ENCODE measurements at places on chromosomes 1 and 21.

GRCh38 chr21:46284077-46284644 lies 1.2 kb downstream of the MCM3AP start:
- DNase-seq: no peak

DNA sequence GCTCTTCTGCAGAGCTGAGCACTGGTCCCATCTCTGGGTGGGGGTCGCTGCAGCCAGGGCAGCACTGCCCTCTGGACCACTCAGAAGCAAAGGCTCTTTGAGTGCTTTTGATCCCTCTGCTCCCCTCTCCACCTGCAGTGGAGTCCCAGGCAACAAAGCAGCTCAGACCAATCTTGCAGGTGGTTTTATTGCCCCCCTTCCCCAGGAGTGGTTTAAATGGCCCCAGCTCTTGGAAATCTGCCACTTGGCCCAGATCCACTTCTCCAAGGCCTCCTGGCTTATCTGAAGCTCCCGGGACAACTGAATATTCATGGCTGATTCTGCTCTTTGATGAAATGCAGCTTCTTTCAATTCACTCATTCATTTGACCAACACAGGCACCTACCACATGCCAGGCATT lies 2.7 kb downstream of the STUM start:
- no peak for DNase-seq

DNA sequence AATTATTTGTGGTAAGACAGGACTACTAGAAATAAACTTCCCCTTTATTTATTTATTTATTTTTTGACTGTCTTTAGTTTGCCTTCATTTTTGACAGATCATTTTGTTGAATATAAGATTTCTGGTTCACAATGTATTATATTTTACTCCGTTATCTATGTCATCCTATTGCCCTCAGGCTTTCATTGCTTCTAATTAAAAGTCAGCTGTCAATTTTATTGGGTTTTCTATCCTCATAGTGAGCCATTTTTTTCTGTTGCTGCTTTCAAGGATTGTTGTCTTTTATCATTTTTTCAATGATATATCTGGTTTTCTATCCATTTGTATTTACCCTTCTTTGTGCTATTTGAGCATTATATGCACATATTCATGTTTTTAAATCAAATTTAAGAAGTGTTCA lies 866.2 kb downstream of the LRRIQ3 start:
- DNase-seq: no peak

DNA sequence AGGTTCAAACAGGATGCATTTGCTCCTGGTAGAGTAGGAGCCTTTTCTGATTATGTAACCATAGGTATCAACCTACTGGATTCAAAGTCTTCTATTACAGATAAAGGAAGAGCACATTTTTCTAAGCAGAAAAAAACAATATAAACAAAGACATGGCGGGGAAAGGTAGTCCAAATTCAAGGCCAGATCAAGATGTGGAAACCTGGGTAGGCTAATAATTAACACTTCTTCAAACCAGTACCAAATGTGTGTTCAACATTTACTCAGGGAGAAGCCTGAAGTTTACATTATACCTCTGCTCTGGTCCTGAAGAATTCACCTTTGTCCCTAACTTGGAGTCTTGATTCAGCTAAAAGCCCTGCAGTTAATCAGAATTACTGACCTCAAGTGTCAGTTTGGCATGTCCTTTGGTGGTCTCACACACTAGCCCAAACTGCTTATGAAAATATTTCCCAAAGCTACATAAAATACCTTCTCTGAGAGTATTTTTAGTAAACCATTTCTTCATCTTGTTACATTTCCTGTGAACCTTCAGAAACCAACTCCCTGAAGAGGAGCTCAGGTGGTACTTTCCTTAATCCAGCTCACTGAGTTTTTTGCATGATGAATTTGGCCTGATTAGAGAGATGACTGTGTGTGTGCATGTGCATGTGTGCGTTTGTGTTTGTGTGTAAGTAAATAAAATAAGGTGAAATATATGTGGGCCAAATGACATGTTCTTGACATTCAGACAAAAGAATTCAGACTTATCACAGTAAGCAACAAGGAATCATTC lies 70.2 kb downstream of the TOR3A start:
- no peak for DNase-seq

GRCh38 chr1:42844592-42845140 lies 1.7 kb upstream of the ZNF691 start:
- no peak for DNase-seq

DNA sequence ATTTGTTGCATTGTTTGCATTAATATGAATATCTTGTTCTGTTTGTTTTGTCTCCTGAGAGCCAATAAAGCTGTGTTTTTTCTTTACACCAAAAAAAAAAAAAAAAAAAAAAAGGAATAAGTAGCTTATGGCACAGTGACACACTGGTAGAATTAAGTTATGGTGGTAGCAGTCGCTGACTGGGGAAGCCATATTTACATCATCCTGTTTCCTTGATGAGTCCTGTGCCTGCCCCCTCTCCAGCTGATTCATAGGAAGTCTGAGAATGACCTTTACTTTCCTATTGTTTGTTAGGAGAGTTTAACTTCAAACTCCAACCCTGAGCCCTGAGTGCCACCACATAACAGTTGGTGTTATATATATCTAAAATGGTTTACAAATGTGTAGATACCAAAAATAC lies 62.2 kb downstream of the OBSCN start:
- no peak for DNase-seq

GRCh38 chr1:119898530-119898929 lies 2.2 kb upstream of the ADAM30 start:
- no peak for DNase-seq
